ENCODE measurements at places on chromosomes 16 and 17.
A peak's percentile ranks its signal among the peaks of the same experiment; 100 is the strongest.

DNA sequence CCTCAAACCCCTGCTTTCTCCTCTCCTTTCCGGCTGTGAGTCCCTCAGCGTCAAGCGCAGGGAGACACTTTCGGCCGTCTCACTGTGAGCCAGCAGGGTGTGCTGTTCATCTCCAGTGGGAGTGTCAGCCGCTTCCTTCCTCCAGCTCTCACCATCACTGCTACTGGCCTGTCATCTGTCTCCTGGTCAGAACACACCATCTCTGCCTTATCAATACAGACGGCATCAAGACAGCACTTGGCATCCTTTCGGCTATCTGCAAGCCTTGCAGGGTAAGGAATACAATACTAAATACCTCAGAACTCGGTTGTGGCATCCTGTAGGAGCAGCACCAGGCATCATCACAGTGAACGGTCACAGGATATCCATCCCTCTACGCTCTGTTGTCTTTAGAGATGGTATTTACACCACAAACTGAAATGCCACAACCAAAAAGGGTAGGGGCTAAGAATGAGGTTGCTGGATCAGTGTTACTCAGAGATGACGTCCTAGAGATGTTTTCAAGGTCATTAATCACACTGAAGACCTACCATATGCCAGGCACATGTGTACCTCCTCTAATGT lies 20.7 kb upstream of the CMTM4 start:
- peak; percentile 72 for DNase-seq

- DNase-seq = no peak
Measured at GRCh38 chr17:37052450-37052849, 103.7 kb downstream of the AATF start.

DNA sequence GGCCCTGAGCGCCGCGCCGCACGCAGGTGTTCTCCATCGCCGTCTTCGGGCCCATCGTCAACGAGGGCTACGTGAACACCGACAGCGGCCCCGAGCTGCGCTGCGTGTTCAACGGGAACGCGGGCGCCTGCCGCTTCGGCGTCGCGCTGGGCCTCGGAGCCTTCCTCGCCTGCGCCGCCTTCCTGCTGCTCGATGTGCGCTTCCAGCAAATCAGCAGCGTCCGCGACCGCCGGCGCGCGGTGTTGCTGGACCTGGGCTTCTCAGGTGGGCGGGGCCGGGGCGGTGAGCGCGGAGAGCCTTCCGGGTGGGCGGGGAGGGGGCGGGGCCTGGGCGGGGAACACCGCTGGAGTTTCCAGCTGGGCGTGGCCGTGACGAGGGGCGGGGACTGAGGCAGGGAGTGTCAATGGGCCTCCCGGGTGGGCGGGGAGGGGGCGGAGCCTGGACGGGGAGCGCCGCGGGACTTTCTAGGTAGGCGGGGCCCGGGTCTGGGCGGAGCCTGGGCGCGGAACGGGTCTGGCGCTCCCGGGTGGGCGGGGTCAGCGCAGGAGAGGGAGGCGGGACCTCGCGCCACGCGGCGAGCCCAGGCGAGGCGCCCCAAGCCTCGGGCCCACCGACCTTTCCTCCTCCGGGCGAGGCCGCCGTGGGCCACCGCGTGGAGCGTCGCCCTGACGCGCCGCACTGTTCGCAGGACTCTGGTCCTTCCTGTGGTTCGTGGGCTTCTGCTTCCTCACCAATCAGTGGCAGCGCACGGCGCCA lies 2.4 kb downstream of the SYNGR3 start:
- DNase-seq = peak; percentile 88

GRCh38 chr17:27525836-27526603 lies 69.8 kb downstream of the KSR1 start:
- DNase-seq = no peak

DNA sequence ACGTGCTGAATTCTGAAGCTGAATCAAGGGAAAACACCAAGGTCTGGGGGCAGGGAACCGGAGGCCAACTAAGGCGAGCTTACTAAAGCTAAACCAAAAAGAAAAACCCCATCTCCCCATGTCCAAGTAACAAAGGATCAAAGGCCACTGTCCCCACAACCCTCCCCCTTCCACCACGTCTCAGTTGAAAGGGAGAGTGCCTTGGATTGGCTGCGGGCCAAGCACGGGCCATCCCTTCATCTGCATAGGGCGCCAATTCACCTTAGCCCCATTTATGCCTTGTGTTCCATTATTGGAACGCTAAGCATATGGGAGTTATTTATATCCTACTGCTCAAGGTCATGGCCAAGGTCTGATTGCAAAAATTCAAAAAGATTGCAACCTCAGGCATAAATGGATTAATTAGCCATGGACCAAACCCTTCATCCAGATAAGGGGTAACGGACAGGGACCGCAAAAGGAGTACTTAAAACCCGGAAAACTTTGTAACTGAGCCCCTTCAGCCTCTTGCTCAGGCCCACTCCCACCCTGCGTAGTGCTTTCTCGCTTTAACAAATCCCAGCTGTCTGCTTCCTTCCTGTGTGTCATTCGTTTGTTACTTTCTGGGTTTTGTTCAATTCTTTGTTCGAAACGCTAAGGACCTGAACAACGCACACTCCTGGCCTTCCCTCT lies 740 bp upstream of the ATP6V0D1 start:
- peak; percentile 43 for DNase-seq

DNA sequence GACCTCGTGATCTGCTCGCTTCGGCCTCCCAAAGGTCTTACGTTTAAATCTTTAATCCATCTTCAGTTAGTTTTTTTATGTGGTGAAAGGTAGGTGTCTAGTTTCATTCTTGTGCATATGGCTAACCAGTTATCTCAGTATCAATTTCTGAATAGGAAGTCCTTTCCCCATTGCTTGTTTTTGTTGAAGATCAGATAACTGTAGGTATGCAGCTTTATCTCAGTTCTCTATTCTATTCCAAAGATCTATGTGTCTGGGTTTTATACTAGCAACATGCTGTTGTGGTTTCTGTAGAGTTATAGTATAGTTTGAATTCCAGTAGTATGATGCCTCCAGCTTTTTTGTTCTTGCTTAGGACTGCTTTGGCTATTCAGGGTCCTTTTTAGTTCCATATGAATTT lies 65.2 kb downstream of the TNFRSF13B start:
- DNase-seq = peak; percentile 54

- peak; percentile 62 for DNase-seq
Measured at GRCh38 chr17:17924131-17924856, 47.9 kb downstream of the TOM1L2 start.

DNA sequence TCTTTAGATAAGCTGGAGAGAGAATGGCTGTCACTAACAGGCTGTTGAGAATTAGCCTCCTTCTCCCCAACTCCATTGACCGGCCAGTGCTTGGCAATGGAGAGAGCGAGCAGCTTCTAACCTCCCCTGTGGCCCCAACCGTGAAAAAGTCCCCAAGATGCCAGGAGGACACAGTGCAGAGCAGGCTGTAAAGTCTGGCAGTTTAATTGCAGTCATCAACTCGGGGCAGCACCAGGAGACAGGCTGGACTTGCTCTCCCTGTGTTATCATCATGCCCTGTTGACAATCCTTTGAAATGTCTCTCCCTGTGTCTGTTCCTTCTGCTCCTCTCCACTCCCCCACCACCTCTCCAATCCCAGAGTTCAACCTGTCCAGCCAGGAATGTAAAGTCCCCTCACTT lies 705 bp upstream of the CDRT4 start:
- no peak for DNase-seq

GRCh38 chr17:5563456-5563855 lies 20.9 kb downstream of the NLRP1 start:
- DNase-seq = peak; percentile 81

DNA sequence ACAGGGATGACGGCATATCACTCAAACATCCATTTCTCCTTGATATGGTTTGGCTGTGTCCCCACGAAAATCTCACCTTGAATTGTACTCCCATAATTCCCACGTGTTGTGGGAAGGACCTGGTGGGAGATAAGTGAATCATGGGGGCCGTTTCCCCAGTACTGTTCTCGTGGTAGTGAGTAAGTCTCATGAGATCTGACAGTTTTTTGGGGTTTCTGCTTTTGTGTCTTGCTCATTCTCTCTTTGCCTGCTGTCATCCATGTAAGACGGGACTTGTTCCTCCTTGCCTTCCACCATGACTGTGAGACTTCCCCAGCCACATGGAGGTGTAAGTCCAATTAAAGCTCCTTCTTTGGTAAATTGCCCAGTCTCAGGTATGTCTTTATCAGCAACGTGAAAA lies 30.3 kb downstream of the TRAP1 start:
- DNase-seq = no peak

DNA sequence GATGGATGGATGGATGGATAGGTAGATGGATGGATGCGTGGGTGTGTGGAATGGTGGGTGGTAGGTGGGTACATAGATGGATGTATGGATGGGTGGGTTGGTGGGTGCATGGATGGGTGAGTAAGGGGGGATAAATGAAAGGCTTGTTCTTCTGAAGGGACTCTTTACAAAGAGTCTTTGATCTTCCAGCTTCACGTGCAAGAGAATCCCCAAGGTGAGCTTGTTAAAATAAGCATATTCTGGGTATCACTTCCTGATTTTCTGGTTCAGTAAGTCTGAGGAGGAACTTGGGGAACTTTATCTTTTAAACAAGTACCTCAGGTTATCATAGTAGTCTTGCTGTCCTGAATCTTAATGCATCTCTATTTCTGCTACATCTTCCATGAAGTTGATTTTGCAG lies 639.1 kb downstream of the MAF start:
- DNase-seq = no peak
